ENCODE measurements at places on chromosomes 13 and 19.

DNA sequence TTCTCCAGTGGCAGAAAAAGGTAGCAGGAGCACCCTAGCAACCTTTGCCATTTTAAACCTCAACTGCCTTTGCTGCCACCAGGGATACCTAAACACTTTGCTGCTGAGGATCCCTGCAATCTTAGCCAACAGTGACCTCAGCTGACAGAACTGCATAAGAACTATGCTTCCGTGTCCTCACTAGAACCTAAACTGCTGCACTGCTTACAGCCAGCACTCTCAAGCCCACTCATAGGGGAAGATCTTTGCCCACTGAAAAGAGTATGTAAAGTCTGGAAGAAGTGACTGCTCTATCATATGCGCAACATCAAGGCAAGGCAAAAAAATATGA is 270.0 kb upstream of the PCDH20 start:
- no peak for DNase-seq

- no peak for DNase-seq
These were observed at the start of gene ZNF560 for GRCh38 chr19:9498183-9498902. TSS of gene ZNF560 (minus strand) at chr19:9498616. CDS start at chr19:9475313, 23,303 bp downstream.

DNA sequence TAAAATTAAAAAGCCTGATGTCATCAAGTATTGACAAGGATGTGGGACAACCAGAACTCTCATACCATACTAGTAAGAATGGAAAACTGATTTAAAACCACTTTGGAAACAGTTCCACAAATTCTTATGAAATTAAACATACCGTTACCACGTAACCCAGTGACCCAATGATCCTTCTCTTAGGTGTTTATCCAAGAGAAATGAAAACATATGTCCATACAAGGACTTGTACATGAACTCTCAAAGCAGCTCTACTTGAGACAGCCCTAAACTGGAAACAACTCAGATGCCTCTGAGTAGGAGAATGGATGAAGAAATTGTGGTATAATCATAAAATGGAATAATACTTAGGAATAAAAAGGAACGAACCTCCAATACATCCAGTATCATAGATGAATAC is 27.6 kb downstream of the SLC6A16 start:
- DNase-seq: no peak

DNA sequence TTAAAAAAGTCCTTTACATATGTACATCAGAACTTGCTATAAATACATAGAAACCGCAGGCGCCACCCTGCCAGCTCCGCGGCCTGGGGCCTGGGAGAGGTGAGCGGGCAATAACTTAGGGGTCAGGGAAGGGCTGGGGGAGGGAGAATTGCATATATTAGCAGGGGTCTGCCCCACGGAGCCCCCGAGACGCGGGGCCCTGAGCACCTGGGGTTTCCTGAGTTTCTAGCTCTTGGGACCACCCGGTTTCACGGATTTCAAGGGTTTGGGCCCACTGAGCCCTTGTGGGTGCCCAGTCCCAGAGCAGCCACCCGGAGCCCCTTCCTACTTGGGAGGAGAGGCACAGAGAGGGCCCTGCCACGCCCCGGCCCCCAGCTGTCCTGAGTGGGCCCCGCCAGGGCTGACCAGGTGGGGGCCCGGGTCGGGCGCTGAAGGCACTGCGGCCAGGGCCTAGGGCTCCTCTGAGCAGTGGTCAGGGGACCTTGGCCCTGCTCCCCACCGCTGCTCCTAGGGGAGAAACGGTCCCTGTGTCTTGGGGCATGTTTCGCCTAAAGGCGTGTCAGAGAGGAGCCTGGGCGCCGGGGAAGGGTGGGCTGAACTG is 4.0 kb downstream of the GPX4 start:
- DNase-seq: no peak

GRCh38 chr13:94247890-94248289 is 231.6 kb downstream of the DCT start:
- DNase-seq: no peak

Measured in stimulated activated CD4-positive, alpha-beta T cell treated with anti-CD3 and anti-CD28 coated beads, Interleukin-1b, Interleukin-23, amount 100 ng/mL, for 24 hours (primary cell).